ENCODE measurements at places on chromosomes 13 and 19.

- no peak for DNase-seq
Measured at GRCh38 chr13:47303626-47304025, 406.8 kb upstream of the HTR2A start.

GRCh38 chr19:4556597-4557127 lies 2.8 kb downstream of the SEMA6B start:
- DNase-seq = peak; percentile 69

- no peak for DNase-seq
Measured at GRCh38 chr19:43957891-43958290, 6.9 kb downstream of the ZNF221 start.

DNA sequence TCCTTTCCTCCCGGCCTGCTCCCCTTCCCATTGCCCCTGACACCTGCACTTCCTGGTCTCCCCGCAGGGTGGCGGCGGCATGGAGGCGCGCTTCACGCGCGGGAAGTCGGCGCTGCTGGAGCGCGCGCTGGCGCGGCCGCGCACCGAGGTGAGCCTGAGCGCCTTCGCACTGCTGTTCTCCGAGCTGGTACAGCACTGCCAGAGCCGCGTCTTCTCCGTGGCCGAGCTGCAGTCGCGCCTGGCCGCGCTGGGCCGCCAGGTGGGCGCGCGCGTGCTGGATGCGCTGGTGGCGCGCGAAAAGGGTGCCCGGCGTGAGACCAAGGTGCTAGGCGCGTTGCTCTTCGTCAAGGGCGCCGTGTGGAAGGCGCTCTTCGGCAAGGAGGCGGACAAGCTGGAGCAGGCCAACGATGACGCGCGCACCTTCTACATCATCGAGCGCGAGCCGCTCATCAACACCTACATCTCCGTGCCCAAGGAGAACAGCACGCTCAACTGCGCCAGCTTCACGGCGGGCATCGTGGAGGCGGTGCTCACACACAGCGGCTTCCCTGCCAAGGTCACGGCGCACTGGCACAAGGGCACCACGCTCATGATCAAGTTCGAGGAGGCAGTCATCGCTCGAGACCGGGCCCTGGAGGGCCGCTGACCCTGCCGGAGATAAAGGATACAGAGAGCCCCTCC lies 1.7 kb downstream of the TRAPPC5 start:
- DNase-seq = no peak

DNA sequence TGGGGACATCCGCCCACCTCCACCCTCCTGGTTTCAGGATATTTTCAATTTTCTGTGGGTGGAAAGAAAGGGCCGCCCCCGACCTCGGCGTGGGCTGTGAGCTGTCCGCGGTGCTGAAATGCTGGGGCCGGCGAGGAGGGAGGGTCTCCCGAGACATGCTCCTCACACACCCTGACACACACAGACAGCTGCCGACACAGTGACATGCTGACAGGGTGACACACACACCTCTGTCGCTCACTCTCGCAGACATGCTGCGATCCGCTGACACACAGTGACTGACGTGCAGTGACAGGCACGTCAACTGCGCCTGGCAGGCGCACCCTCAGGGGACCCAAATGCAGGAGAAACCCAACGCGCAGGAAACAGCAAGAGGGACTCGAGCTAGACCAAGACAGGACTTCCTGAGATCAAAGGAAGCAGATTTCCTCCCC lies 25.1 kb upstream of the MEIS3 start:
- no peak for DNase-seq

DNA sequence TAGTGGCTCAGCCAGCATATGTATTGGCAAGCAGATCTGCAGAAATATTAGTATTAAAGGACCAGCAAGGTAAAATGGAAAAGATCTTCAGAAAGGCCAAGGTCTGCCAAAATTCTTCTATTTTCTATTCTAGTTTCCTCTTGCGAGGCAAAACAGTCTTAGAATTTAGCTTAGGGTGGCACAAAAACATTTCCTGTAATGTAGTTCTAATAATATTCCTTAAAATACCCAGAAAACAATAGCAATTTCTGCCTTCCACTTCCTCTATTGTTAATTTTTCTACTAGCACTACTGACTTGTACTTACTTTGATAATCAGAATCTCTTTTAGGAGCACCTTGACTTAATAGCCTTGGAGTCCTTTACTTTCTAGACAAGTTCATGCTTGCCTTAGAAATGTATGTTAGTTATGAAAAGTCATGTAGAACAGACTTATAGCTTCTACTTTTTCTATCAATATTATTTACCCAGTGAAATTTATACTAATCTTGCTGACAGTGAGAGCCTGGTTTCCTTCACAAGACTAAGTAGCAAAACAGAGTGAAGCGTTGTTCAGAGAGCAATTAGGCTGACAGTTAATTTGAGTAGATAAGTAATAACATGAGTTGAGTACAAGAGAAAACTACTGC lies 23.9 kb upstream of the LPAR6 start:
- DNase-seq = no peak

- no peak for DNase-seq
Measured at GRCh38 chr13:79833991-79834390, 353.0 kb downstream of the NDFIP2 start.

- no peak for DNase-seq
Measured at GRCh38 chr13:77351315-77351714, 24.4 kb upstream of the MYCBP2 start.

GRCh38 chr13:110890279-110891165 lies 24.3 kb downstream of the ANKRD10 start:
- DNase-seq = no peak

DNA sequence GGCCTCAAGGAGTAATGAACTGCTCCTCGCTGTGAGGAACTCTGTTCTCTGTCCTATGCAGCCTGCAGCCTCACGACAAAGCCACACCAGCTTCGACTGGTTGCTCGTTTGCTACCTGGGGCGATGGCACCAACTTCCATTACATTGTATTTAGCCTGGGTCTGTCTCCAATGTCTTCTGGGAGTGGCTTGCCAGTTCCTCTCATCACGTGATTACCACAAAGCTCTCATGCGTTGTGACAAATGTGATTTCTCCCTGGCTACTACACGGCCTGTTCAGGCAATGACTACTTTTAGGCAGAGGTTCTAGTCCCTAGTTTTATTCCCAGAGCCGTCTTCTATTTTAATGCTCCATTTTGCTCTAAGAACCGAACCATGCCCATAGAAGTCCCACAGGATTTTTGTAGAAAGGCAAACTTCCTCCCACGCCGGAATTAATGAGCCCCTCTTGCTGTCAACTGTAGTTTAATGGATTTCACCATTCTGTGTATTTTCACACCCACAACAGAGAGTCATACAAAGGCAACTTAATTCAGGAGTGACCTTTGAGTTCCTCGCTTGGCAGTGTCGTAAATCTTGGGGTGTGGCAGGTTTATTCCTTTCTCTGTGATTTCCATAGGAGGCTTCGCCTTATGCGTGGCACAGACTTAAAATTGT lies 351.9 kb downstream of the EFNB2 start:
- no peak for DNase-seq

DNA sequence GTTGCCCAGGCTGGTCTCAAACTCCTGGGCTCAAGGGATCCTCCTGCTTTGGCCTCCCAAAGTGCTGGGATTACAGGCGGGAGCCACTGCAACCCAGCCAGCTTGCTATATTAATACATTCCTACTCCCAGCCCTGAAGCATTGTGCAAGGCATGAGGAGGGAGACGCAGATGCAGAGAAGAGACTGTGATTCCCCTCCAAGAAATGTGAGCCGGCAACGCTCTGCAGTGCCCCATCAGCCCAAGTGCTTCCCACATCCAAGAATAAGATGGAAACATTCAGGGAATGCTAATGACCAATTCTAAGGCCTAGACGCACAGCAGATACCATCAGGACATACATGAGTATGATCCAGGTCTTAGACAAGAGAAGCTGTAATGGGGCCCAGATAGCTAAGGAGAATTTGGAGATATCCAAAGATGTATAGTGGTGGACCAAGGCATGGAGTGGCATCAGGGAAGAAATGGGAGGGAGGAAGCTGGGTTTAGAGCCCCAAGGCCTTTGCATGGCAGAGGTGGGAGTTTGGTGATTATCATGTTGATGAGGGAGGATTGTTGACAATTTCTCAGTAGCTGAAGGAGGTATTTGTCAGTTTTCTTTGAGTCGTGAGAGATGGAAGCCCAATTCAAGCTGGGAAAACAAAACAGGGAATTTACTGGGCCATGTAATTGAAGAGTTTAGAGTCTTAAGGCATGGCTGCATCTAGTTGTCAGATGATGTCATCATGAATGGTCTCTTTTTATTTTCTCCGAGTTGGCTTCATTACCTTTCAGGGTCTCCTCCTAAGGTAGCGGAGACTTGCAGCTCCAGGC lies 2.9 kb downstream of the PPM1N start:
- DNase-seq = no peak

Data from Daoy (cell line).